Germinal center (tissue), 1 donor: ENCODE measurements at places on chromosomes 3 and 15.

DNA sequence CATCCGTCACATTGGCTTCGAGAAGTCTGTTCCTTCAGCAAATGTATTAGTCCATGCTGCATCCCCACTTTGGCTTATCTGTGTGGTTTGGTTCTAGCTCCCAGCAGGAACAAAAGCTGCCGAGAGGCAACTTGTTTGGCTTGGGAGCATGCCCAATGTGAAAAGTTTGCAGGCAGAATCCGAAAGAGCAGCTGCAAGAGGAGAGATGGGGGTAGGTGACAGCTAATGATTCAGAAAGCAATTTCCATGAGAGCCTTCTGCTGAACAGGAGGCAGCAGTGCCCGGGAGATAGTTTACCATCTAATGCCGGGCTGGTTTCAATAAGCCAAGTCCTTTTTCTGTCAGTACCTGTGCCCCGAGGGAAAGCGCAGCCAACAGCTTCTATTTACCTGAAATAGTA is 60.2 kb downstream of the GRM7 start:
- no peak for DNase-seq

DNA sequence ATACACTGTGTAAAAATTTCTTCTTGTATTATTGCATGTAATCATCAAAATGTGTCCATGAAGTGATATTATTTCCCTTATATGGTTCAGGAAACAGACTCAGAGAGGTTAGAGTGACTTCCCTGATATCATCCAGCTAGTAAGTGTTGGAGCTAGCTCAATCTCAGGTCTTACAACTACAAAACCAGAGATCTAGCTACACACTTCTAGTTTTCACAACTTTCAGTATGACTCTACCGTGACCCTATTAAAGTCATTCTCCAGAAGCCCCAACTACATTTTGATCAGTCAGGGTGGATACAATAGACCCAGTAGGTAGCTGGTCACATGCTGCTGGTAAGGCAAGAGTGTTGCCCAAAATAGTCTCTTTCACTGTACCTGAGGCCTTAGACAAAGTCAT is 165.3 kb downstream of the GOLIM4 start:
- DNase-seq, result no peak

DNA sequence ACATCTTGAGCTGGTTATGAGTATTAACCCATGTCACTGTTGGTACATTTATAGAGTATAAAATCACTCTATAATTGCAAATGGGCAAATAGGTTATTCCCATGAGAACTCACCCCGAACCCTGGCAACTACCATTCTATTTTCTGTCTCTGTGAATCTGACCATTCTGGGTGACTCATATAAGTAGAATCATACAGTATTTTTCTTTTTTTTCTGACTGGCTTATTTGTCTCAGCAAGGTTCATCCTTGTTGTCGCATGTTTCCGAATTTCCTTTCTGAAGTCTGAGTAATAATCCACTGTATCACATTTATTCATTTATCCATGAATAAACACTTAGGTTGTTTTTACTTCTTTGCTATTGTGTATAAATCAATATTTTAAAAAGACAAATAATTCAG is 59.9 kb upstream of the CHRM5 start:
- no peak for DNase-seq

GRCh38 chr15:49906966-49907365 is 212.1 kb downstream of the ATP8B4 start:
- no peak for DNase-seq

GRCh38 chr3:59191651-59192050 is 141.8 kb upstream of the CFAP20DC start:
- no peak for DNase-seq

DNA sequence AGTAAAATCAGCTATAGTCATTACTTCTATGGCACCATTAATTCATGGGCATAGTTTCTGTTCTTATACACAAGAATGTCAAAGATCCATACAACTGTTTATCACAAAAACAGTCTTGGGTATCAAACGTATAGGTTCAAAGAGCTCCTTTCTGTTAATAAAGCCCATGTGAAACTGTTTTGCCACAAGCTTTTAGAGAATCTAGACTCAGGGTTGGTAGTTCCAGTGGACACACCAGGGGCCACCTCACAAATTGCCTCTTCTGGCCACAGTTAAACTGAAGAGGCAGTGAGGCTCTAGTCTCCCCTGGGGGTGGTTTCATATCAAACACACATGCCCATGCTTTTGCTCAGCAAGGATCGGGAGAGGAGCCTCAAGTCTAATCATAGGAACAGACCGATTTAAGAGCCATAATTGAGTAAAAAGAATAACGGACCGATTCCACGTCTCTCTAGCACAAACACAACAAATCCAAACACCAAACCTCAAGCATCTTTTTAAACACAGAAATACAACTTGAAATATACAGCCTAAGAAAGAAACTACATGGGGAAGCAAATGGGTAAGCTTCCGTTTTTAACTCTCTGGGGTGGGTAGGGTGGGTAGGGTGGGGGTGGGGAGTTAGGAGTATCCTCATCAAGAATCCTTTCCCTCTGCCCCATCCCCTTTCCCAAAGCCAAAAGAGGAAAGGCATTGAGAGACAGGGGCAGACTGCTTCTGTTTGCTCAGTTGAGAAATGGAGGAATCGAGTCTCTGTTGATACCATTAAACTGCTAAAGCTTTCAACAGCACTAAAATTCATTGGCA is 443.3 kb downstream of the MAGI1 start:
- no peak for DNase-seq

- DNase-seq, result no peak
These were observed 433.8 kb upstream of the SUCLG2 start for GRCh38 chr3:68088216-68088615.
